ENCODE measurements at places on chromosomes 16 and 17.

- DNase-seq: no peak
Observed at GRCh38 chr16:87694441-87695125, 71.2 kb downstream of the KLHDC4 start.

- no peak for DNase-seq
Observed at GRCh38 chr17:75647061-75647460, 13.8 kb downstream of the SMIM5 start.

GRCh38 chr17:61720016-61720795, 129.2 kb upstream of the NACA2 start:
- DNase-seq: no peak

DNA sequence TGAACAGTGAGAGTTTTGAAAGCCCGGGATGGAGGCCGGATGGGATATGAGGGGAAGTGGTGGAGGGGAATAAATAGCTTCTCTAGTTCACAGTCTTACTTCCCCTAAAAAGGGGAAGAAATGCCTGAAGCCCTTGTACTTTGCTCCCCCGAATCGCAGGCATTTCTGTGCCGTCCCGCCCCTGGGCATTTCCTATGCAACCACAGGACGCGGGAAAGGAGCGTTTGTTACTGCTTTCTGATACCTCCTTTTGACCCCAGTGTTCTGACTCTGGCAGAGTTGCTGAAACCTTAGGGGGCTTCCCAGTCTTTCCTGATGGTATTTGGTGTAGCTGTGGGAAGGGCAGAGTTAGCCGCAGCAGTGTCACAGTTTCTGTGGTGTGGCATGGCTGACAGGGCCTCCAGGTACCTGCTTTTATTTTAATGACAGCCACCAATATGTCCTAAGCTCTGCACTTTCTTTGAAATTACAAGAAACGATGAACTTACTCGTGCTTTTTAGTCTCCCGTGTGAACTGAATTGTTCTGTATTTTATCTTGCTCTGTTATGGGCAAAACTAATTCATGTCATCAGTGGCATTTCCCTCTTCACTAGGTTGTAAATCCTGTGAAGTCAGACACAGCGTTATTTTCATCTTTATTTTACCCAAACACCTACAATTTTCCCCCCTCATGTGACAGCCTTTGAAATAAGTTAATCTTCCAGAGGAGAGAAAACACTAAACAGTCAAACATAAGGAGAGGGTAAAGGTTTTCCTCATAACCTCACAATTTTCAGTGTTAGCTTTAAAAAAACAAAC, 27.1 kb downstream of the USP10 start:
- DNase-seq: no peak

DNA sequence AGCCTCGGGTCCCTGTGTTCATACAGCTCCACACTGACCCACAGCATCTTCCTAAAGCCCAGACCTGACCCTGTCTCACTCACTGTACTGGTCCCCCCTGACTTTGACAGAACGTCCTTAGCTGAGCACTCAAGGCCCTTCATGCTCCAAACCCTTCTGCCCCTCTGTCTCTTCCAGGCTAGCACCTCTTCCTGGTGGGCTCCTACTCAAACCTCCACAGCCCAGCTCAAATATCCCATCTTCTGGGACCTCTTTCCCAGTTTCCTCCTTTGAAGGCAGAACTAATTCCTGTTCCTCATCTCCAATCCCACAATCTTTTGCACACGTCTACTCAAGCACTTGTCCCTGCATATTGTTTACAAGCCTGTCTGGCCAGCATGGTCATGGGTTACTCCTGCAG, 8.8 kb downstream of the GRIN2C start:
- no peak for DNase-seq

DNA sequence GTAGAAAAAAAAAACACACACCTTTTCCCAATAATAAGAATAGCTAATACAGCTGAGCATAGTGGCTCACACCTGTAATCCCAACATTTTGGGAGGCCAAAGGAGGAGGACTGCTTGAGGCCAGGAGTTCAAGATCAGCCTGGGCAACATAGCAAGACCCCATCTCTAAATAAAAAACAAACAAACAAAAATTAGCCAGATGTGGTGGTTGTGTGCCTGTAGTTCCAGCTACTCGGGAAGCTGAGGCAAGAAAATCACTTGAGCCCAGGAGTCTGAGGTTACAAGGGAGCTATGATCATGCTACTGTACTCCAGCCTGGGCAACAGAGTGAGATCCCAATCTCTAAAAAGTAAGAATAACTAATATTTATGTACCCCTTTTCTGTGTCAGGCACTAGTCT, 42.8 kb upstream of the GFOD2 start:
- DNase-seq: no peak

- no peak for DNase-seq
Observed at GRCh38 chr17:9028202-9028987, 7.1 kb downstream of the NTN1 start.

- DNase-seq: no peak
Observed at GRCh38 chr17:12022310-12022709, 1.6 kb downstream of the MAP2K4 start.

- no peak for DNase-seq
Observed at GRCh38 chr17:51612692-51613091, 352.3 kb downstream of the UTP18 start.

DNA sequence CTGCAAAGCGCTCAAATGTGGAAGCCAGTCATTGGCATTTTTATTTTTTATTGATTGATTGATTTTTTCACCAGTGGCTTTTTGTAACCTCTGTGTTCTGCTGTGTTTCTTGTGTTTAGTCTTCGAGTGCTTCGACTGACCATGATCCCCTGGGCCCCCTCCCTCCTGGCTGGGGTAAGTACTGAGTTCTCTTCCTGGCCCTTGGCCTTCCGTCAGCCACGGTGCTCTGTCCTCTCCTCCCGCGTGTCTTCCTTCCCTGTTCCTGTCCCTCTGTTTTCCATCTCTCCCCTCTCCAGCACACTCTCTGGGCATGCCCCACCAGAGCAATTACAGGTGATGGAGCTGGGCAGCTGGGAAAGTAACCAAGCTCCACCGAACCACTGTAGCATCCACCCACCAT, 25.8 kb upstream of the CLEC18A start:
- DNase-seq: no peak

- DNase-seq: no peak
Observed at GRCh38 chr16:75385507-75386152, 47.7 kb downstream of the CFDP1 start.

DNA sequence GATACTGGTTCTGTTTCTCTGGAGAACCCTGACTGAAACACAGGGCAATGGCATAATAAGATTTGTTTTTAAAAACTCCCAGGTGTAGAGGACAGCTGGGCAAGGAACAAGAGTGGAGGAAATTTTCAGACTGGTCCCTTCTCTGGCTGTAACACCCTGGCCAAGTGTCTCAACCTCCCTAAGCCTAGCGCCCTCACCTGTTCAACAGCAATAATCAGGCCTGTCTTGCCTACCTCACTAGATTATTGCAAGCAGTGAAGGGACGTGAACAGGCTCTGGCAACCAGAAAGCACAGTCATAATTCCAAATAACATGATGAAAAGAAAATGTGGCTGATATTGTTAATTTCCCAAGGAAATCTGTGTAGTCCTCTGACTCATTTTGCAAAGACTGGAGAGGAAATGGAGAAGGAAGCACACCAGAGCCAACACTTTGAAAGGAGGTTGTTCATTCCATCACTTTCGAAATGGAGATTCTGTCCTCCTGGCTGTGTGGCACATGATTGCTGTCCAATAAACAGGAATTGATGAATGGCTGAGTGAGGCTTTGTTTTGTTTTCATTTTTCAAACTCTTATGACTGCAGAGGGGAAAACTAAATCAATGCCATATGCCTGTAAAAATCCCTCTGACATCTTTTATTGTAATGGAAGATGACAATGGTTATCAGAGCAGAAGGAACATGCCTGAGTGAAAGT, 87.5 kb upstream of the HLF start:
- no peak for DNase-seq

DNA sequence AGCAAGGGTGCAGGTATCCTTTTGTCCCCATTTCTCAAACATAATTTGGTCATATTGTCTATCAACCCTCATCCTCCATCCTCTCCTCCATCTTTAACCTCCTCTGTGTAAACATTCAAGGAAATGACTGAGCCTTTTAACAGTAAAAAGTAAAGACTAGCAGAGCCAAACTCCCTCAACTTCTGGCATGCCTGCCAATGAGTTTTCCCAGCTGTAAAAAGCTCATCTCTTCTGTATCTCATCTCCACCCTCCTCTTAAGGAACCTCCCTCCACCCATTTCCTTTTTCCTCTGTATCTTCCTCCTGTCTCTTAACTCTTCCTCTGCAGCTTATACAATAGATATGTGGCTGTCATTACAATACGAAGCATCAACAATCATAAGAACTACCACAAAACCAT, 76.9 kb upstream of the PSMD7 start:
- DNase-seq: no peak

- DNase-seq: no peak
Observed at GRCh38 chr17:50620858-50621257, 13.8 kb upstream of the ABCC3 start.

- DNase-seq: peak; percentile 69
Observed at GRCh38 chr17:28744104-28744971, 527 bp downstream of the TRAF4 start.

DNA sequence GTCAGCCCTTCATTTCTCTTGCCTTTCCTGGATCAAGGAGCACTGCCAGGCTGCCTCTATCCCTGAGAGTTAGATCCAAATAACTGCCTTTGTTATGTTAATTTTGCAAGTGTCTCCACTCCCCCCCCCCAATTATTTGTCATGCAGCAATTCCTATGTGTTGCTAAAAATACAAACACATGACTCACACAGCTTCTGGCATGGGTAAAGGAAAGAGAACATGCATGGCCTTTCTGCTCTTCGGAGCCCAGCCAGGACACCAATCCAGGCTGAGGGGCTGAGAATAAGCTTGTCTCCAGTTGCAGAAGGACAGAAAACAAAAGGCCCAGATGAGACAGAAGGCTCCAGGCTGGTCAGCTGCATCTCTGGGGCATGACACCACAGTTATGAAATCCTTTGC, 148.0 kb upstream of the TNRC6C start:
- no peak for DNase-seq

Measured in body of pancreas (tissue), 4 donors.